ENCODE measurements at places on chromosomes 12 and 14.

DNA sequence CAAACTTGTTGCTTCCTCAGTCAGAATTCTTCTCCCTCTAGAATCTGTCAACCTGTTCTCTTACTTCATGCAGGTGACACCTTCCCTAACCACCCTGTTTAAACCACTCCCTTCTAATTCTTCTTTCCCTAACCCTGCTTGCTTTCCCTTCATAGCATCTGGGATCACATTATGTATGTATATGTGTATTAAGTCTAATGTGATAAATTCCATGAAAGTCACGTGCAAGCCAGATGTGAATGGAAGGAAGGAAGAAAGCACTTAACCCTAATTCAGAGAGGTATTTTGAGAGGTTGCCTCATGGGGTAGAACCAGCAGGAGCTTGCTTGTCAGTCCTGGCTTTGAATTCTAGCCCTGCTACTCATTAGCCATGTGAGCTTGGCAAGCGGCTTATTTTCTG lies 340.0 kb downstream of the TRHDE start:
- no peak for DNase-seq

DNA sequence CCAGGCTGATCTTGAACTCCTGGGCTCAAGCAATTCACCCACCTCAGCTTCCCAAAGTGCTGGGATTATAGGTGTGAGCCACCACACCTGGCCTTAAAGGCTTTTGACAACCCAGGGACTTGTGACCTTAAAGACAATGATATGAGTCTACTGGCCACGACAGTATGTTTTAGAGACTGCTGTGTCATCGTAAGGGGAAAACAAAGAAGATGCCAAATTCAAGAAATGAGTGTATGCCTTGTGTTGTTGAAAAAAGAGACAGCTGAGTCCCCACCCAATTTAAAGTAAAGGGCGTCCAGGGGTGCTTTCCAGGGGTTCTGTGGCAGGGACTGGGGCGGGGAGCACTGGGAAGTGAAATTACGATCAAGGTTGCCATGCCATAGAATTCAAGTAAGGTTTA lies 26.4 kb upstream of the FBXO21 start:
- DNase-seq = no peak

DNA sequence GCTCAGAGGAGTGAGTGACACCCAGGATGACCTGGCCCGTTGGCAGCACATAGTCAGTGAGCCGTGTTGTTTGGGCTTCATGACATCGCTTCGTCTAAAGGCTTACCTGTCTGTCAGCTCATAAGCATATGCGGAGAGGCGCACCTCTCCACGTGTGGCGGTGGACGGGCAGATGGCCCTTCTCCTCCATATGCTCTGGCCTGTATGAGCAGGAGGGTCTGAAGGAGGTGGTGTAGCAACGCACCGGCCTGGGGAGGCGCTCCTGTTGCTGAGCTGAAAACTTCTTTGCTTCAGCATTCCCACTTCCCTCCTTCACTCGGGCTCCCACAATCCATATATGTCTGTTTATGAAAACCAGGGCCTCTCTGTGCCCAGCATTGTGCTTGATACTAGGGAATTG lies 186.1 kb downstream of the TSPAN9 start:
- no peak for DNase-seq

GRCh38 chr12:20314328-20314727 lies 54.0 kb upstream of the PDE3A start:
- DNase-seq = no peak

DNA sequence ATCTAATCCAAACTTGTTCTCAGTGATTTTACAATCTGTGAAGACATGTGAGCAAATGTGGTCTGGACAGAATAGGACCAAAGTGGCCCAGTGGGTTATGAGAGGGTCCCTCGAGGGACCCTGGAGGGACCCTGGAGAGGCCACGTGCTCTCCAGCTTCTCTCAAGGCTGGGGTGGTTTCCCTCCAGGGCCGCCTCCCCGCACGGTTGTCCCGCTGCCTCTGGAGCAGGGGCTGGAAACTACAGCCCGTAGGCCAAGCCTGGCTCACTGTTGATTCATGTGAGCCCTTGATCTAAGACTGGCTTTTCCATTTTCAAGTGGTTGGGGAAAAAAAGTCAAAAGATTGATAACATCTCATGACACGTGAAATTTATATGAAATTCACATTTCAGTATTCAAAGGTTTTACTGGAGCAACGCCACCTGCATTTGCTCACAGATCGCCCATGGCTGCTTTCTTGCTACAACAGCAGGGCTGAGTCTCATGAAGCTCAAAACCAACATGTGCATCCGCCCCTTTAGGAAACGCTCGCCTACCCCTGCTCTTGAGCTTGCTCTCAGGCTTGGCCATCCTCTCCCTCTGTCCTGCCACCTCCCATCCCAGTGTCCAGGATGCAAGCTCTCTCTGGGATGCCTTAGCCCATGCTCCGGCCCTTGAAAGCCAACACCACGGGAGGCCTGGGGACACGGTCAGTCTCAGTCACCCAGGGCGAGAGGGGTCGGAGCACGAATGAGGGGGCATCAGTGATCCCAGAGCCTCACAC lies 12.1 kb upstream of the LRTM2 start:
- no peak for DNase-seq

DNA sequence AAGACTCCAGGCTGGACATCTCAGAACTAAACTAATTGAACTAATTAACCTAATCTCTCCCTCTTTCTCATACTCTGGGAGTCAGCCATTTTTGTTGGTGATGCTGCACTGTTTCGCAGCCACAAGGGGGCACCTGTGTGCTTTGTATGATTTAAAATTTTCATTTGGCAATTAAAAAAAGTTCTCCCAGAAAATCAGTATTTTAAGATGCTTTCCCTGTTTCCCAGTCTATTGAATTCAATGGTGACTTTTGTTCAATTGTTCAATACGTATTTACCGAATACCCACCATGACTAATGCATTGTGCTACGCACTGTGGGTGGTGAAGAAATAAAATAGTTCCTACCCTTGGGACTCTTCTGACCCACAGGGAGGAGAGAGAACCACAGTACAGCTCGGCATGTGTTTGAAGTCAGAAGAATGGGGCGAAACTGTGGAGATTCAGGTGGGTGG lies 63.7 kb downstream of the ZNF664 start:
- DNase-seq = peak; percentile 21

- no peak for DNase-seq
These were observed 420.3 kb upstream of the PRICKLE1 start for GRCh38 chr12:43009846-43010240.

DNA sequence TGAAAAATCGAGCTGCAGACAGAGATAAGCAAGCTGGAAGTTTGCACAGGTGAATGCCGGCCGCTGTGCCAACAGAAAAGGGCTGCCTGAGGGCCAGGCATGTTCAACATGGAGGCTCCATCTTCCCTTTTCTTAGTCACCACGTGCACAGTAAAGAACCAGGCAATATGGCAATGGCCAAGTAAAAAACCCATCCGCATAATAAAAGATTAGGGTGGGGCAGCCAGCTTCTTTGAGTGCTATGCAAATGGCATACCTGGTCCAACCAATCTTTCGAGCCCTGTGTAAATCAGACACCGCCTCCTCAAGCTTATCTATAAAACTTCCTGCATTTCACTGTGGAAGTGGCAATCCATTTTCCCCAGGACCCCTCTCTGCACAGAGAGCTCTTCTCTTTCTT lies 16.7 kb downstream of the PNP start:
- no peak for DNase-seq

DNA sequence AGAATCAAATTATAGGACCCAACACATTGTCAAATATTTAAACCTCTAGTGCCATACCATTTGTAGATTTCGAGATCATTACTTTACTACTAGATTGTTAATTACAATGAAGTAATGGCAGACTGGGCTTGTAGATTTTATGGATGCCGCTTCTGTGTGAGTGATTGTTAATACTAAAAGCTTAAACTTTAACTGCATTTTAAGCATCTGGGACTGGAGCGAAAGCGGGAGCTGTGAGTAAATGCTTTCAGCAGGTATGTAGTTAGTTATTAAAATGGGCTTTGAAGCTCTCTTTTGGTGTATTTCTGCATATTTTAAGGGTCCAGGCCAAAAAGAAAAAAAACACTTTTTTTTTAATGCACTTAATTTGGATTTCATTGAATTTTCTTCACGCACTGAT lies 519.3 kb downstream of the MED13L start:
- no peak for DNase-seq

DNA sequence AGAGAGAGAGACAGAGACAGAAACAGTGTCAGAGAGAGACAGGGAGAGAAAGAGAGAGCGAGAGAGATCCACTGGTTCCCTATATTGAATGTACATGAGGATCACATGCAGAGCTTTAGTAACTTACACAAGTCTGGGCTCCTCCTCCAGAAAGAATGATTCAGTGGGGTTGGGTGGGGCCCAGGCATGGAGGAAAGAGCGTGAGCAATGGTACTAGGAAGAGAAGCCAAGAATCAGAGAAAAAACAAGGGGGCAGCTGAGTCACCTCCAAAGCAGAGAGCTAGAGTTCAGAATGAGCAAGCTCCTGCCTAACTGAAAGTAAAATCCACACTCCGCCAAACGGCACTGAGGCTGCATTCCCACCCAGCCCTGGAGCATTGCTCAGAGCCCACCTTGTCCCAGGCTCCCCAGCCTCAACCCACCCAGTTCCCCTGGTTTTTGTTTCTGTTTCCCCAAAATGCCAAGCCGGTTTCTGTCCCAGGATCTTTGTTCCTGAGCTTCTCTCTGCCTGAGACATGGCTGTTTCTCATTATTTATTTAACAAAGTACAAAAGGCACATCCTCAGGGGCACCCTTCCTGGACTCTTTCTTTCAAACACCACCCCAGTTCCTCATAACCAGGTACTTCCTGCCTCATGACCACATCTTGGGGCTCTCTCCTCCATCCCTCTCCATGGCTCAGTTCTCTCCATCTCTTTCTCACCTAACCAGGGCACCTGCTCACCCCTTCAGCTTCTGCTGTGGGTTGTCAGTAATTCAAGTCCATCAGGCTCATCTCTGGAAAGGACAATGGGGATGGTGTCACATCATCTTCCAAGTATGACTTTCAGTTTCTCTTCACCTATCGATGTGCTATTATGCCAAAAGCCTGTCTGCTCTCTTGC lies 670.3 kb upstream of the TBX3 start:
- no peak for DNase-seq

DNA sequence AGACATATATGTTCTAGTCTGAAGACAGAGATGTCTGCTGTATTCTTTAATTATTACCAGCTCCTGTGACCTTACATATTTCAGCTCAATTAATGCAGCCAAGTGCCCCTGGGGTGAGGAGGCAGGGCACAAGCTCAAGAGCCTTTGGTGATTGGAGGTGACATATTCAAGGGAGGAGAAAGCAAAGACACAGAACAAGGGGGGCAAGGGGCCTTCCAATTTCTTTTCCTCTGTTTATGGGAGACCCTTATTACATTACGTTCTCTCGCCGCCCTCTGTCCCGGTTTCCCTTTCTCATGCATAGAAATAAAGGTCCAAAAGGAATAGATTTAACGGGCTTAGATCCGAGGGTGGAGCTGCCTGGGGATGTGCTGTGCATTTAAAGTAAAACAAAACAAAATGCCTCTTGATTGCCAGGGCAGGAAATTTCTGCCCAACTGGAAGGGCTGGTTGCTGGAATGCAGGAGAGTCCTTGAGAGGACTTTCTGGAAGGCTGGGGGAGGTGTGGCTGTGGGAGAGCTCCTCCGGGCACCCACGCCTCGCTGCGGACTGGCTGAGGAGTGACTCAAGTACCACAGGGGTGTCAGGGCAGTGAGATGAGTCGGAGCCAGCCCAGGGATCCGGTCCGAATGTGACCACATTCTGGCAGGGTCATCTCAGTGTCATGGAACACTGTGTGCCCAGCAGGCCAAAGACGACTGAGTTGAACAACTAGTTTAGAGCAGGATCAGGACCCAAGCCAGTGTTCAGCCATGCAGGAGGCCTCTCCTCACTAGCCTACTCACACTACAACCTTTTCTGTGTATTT lies 32.1 kb upstream of the GSG1 start:
- no peak for DNase-seq

- no peak for DNase-seq
These were observed 39.6 kb downstream of the DNAH10 start for GRCh38 chr12:123801573-123802178.

DNA sequence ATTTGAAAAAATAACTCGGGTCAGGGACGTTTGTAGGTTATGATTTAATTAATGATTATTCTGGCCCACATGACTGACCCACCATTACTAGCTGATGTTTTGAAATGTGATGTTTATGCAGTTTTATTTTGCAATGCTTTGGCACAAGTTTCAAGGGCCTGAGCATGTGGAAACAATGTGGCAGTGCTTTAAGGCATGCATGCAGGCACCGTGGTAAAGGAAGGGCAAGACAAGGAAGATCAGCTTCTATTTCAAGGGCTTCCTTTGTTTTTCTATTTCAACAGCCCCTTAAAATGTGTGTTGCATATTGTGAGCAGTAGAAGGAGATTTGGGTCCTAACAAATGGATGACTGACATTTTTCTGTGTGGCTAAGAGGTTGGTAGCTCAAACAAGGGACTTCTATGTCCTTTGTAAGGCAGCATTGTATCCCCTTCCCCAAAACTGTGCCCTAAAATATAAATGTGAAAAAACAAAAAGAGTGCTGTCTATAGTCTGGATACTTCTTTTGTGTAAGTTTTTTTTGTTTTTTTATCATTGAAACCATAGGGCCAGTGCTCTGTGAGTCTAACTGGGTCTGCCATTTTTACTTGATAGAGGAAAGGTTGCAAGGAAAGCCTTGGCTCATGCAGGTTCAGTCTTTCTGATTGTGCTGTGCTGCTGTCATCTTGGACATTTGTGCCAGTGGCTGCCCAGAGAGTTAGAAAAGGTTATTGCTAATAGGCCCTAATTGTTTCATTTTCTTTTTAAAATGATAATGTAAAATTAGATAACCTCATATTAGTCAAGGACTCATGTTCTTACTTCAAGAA lies 103.5 kb downstream of the FGD4 start:
- no peak for DNase-seq

DNA sequence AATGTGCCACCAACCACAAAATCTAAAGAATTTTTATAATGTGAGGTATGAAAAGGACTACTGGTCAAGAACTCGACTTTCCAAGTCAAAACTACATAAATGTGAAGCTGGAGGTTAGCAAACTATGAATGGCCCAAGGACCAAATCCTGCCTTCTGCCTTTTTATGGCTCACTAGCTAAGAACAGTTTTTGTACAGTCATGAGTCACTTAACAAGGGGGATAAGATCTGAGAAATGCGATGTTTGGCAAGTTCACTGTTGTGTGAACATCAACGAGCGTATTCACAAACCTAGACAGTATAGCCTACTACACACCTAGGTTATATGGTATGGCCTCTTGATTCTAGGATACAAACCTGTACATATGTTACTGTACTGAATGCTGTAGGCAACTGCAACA lies 28.2 kb downstream of the FERMT2 start:
- no peak for DNase-seq

DNA sequence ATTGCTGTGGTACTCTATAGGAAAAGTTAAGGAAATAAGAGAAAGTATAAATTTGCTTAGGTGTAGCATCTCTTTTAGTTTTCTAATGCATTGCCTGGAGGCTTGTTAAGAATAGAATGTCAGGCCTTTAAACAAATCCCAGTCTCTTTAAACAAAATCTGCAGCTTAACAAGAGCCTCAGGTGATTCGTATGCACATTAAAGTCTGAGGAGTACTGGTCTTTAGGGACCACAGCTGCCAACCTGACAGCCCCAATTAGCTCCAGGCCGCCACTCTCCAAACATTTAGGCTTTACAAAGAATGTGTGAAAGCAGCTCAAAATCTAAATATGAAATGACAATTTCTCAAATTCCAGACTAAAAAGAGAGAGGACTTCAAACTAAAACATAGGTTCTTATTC lies 35.7 kb downstream of the PAWR start:
- DNase-seq = no peak

GRCh38 chr12:115423546-115423987 lies 739.6 kb upstream of the TBX3 start:
- DNase-seq = no peak

GRCh38 chr14:95023886-95024285 lies 133.4 kb downstream of the DICER1 start:
- no peak for DNase-seq

- DNase-seq = no peak
These were observed 4.7 kb upstream of the KRT79 start for GRCh38 chr12:52838609-52839435.

Measured in activated CD4-positive, alpha-beta T cell treated with anti-CD3 and anti-CD28 coated beads for 24 hours (primary cell).